ENCODE measurements at places on chromosomes 11 and 22.

DNA sequence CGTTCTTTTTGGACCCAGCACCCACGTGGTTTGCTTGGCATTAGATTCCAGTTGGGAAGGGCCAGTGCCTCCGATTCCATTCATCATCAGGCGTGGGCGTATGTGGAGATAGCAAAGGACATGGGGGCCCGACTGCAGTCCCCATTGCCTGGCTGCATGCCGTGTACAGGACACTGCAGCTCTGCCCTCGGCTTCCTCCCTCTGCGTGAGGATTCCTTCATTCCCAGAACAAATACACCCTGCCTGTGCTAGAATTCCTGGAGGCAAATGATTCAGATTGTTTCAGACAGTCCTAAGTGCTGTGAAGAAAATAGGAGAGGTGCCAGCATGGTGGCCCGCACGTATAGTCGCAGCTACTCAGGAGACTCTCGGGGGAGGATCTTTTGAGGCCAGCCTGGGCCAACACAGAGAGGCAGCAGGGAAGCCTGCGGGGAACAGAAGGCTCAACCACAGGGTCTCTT is 15.4 kb downstream of the DERL3 start:
- DNase-seq = no peak

DNA sequence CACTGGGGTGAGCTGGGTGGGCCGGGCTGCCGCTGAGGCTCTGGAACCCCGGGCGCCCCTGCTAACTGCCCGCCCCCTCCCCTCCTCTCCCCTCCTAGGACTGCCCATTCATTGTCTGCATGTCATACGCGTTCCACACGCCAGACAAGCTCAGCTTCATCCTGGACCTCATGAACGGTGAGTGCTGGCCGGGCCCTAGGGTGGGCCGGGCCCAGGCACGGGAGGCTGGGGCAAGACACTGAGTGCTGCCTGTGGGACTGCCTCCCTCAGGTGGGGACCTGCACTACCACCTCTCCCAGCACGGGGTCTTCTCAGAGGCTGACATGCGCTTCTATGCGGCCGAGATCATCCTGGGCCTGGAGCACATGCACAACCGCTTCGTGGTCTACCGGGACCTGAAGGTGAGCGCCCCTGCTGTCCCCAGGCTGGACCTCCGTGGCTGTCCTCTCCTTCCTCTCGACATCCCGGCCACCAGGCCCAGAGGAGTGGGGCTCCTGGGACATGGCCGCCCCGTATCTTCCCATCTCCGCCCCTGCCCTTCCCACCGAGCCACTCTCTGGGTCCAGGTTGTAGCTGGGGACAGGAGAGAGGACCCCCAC is 7.5 kb upstream of the ANKRD13D start:
- DNase-seq = no peak

GRCh38 chr22:41070665-41071331 is 21.6 kb upstream of the EP300 start:
- DNase-seq = no peak

DNA sequence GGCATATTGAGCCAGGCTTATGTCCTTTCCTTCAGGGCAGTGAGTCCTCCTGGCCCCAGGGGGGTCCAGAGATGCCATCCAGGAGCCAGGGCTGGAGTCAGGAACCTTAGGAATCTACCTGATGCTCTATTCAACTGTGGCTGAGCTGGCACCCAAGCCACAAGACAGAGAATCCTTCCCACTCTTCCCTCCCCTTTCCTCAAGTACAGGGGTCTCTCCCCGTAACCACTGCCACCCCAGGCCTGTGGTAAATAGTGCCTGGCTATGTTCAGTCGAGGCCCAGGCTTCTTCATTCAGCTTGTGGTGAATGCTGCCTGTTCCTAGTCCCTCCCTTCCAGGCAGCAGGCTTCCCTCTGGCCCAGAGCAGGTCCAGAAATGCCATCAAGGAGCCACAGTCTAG is 45.5 kb upstream of the THY1 start:
- DNase-seq = no peak

DNA sequence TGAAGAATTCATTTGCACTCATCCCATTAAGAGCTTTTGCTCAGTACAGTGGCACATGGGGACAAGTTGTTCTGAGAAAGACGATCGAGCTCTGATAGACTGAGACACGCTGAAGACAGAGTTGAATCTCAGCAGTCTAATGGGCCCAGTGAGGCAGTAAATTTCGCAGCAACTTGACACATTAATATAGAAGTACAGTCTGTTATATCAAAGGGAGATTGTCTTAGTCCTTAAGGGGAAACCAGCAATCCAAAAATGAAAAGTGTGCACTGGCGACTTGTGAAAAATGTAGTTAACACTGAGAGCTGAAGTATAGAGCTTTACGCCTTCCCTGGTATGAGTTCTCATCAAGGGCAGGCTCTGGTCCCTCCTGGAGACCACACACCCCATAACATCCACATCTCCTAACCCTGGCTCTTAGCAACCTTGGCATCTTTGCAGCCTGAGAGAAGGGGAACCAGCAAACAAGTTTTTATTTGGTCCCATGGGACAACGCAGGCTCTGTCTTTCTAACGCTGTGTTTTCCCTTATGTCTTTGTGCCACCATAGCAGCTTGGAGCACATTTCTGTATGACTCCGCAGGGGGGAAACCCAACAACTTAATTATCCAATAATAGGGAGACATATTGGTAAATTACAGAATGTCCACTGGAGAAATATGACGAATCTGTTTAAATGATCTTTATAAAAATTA is 952.5 kb downstream of the OPCML start:
- DNase-seq = no peak

DNA sequence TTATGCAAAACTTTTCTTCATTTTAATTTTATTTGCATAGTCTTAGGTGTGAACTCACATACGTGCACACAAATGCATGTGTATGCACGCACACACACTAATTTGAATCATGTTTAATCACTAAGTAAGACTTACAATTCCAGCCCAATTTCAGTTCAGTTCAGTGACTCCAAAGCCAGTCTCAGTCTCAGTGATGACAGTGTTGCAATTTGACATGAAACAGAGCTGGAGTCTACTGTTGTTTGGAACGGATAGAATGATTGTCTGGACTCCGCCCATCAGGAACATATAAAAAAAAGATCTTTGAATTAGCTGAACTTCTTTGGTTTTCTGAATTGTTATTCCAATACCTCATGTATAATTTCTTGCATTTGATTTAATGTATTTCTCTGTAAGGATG is 14.9 kb upstream of the OR51S1 start:
- DNase-seq = no peak

- no peak for DNase-seq
These were observed 39.6 kb downstream of the CUL5 start for GRCh38 chr11:108048269-108048668.

- DNase-seq = no peak
These were observed 186.8 kb downstream of the FAM181B start for GRCh38 chr11:82546661-82547557.

GRCh38 chr11:71432761-71433647 is 15.2 kb downstream of the DHCR7 start:
- no peak for DNase-seq

DNA sequence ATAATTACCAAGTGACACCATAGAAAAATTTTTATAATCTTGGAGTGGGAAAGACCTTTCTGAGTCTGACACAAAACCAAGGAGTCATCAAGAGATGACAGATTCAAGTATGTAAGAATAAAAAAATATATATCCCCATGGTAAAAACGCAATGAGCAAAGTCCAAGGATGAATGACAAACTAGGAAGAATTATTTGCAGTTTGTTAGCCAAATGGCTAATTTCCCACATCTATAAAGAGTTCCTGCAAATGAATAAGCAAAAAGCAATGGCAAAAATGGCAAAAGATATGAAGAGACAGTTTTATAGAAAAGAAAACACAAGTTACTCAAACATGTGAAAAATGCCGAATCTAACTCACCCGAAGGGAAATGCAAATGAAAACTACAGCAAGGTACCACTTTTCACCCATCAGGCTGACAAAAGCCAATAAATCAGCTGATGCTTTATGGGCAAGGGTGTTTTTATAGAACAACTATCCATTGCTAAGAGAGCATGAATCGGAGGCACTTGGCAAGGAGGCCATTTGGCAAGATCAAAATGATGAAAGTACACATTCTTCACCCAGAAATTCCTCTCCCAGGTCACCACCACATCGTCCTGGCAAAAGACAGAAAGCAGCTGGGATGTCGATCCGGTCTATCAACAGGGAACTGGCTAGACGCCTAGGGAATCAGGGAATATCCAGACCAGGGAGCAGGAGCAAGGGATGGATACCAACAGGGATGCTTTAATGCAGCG is 21.1 kb upstream of the KLHL35 start:
- DNase-seq = no peak

- no peak for DNase-seq
These were observed 19.3 kb downstream of the SBF2 start for GRCh38 chr11:10274726-10275125.

- DNase-seq = no peak
These were observed 67.2 kb downstream of the ADM start for GRCh38 chr11:10371926-10372641.

- DNase-seq = no peak
These were observed 710.8 kb downstream of the OPCML start for GRCh38 chr11:132821499-132821898.

GRCh38 chr11:67389477-67389876 is 2.3 kb upstream of the RAD9A start:
- DNase-seq = no peak

DNA sequence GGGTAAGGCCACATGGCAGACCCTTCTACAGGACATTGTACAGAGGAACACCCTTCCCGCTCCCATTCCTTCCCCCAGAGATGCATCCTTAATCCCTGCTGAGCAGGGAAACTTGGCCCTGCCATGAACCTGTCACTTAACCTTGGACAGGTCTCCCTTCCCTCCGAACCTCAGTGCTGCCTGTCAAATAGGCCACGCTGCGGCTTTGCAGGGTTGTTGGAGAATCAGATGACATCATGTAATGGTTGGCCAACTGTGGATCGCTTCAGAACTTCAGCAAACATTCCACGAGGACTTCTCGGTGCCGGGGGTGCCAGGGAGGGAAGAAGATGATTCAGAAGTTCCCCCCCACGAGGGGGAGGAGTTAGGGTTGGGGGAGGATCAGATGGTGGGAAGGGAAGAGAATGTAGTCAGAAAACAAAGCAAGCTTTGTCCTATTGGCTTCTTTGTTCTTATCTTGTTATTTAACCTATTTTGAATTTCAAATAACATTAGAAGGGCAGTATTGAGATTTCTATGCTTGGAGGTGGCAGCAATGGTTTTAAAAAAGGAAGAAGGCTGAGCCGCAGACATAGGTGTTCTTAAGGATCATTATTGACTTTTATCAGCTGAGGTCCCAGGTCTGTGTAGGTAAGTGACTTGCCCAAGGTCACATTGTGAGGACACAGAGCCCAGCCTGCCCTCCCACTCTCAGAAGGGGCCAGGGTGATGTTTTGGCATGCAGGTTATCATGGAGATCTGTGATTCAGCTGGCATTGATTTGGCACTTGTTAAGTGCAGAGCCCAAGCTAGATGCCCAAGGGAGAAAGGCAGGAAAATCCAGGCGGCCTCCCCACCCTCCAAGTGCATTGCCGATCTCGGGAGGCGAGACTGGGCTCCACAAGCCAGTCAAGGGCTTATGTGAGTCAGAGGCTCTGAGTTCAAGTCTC is 3.1 kb downstream of the CDC42EP1 start:
- peak; percentile 90 for DNase-seq

DNA sequence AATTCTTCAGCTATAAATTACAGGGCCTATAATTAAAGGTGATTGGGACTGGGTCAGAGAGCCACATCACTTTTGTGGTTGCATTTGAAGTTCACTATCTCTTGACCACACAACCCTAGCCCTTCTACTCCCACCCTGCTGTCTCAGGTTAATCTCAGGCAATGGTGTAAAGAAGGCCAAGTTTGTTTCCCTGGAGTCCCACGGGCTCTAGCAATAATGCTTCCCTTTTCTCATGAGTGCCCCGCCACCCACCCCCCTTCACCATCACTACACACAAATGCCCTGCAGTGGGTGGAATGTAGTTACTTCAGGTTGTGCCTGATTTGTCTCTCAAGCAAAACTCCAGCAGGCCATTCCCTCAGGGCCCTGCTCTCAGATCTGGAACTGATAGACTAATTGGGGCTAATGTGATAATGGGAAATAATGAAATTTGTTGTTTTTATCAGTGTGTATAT is 1.8 kb upstream of the EHF start:
- DNase-seq = no peak

DNA sequence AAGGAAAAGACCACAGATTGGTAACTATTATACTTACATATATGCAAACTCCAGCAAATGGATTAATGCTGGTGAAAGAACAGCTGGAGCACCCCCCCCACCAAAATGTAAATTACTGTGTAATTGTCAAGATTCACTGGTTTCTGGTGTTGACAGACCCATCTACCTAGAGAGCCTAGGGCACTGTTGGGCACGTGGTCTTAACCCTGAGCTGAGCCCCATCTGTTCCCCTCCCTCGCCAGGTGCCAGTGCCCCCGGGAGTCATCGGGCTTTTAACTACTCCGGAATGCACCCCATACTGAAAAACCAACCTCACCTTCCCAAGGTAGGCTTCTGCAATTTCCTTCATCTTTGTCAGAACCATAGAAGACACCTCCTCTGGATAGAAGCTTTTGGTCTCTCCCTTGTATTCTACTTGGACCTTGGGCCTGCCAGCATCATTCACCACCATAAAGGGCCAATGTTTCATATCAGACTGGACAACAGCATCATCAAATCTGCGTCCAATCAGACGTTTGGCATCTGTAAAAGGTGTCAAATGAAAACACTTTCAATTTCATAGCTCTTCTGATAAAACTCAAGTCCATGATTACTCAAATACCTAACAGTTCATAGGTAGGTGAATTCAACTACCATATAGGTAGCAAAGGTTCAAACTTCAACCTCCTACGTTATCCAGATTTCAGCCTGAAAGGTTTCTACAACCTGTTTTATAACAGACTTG is 1.5 kb downstream of the HSPA8 start:
- DNase-seq = no peak

Data from NCI-H226 (cell line).